Lower lobe of right lung (tissue), 2 donors: ENCODE measurements at places on chromosomes 1 and 21. TPM values are rescaled to one million over a fixed set of nuclear protein-coding genes. Genes with fewer than 3 reads are reported as not detected.

DNA sequence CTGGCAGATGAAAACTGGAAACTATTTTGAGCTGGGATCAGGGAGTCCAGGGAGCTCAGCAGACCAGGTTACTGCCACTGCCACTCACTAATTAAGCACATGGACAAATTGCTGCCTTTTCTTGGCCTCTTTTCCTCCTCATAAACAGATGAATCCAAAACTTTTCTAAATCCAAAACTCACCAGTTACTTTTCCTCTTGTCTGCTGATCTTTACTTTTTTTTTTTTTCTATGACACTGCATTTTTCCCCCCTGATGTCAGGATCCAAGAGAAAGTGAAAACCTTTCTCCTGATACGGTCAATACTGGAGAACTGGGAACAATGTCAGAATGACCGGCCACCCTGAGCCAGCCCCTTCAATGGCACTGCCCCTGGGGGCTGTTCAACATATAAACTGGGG, 405.8 kb downstream of the DUSP10 start:
- H3K27me3 ChIP-seq, result no peaks in the 10 kb centered on the region
- peaks cover 41% of the 10 kb centered on the region for H3K4me1 ChIP-seq
- H3K4me3 ChIP-seq, result no peak overlapping the region
- H3K36me3 ChIP-seq, result no peaks in the 10 kb centered on the region
- H3K27ac ChIP-seq, result peak overlapping the region; percentile 80

DNA sequence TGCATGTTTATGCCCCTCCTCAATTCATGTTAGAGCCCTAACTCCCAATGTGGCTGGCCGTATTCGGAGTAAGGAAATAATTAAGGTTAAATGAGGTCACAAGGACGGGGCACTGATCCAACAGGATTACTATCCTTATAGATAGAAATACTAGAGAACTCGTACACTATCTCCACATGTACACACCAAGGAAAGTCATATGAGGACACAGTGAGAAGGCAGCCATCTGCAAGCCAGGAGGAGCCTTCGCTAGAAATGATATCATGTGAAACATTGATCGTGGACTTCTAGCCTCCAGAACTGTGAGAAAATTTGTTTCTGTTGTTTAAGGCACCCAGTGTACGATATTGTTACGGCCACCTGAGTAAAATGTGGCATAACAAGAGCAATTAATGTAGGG, 79.7 kb downstream of the FAF1 start:
- H3K27me3 ChIP-seq, result no peaks in the 10 kb centered on the region
- DNase-seq, result no peak
- H3K4me3 ChIP-seq, result no peak overlapping the region
- no peak overlapping the region for H3K27ac ChIP-seq
- no peaks in the 10 kb centered on the region for H3K36me3 ChIP-seq

DNA sequence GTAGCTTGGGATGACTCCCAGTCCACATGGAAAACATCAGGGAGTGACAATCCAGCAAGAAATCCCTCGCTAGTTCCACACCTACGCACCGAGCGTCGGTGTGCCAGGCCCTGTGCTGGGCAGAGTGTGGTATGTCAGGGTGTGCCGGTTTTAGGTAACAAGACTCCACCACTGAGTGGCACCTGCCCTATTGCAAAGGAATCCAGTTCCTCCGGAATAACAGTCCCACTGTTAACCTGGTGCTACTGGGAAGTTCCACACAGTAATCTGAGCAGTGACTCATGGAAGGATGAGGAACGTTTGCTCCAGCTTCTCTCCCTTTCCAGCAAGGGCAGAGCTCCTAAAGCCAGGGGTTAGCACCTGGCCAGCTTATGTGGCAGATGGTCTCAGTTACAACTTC, 14.3 kb downstream of the RNF207 start:
- no peak for DNase-seq
- H3K36me3 ChIP-seq, result peaks cover 36% of the 10 kb centered on the region
- no peak overlapping the region for H3K4me3 ChIP-seq
- no peak overlapping the region for H3K27ac ChIP-seq
- H3K4me1 ChIP-seq, result peaks cover 7% of the 10 kb centered on the region

- H3K27ac ChIP-seq, result no peak overlapping the region
- no peaks in the 10 kb centered on the region for H3K27me3 ChIP-seq
- H3K36me3 ChIP-seq, result peaks cover 17% of the 10 kb centered on the region
- DNase-seq, result no peak
- no peak overlapping the region for H3K4me3 ChIP-seq
These were observed 4.3 kb downstream of the MGST3 start for GRCh38 chr1:165635329-165635728.

DNA sequence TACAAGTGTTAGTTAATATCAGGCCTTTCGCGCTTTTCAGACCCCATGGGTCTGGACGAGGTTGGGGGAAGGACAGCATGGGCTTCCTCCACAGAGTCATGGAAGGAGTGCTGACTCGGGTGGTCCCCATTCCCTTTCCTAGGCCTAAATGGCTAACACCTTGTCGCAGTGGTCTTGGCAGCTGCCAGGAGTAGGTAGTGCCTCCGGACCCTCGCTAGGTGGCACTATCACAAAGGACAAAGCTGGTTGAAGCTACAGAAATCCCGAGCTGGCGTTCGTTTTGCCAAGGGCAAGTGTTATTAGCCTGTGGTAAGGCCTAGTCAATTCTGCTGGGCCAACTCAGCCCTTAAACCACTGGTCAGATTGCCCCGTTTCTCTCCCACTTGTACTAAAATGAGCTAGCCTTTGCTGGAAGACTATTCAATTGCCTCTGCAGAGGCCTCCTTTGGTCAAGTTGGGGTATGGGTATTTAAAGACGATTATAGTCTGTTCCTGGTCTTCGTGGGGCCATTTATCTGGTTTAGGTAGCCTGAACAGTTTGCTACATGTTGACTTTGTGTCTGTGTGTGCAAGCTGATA, 1.1 kb upstream of the UBE2Q1 start:
- H3K36me3 ChIP-seq, result peaks cover 16% of the 10 kb centered on the region
- peak overlapping the region; percentile 91 for H3K27ac ChIP-seq
- H3K4me3 ChIP-seq, result peak overlapping the region; percentile 98
- H3K4me1 ChIP-seq, result peaks cover 28% of the 10 kb centered on the region
- peak; percentile 86 for DNase-seq

- no peak overlapping the region for H3K4me3 ChIP-seq
- no peaks in the 10 kb centered on the region for H3K4me1 ChIP-seq
- H3K27me3 ChIP-seq, result no peaks in the 10 kb centered on the region
- no peak overlapping the region for H3K27ac ChIP-seq
- DNase-seq, result no peak
These were observed 701.7 kb downstream of the RWDD3 start for GRCh38 chr1:95935719-95936118.

CFHR2 gene
- not detected for total RNA-seq
